Activated CD4-positive, alpha-beta T cell treated with anti-CD3 and anti-CD28 coated beads, Interleukin-2, Interleukin-4, amounts not matched to agents 100 ng/mL and 50 ng/mL, durations not matched to agents 16 hours and 8 hours (primary cell): ENCODE measurements at places on chromosomes 4 and X.

- DNase-seq, result no peak
These were observed 172.2 kb downstream of the GABRB1 start for GRCh38 chr4:47203593-47203992.

DNA sequence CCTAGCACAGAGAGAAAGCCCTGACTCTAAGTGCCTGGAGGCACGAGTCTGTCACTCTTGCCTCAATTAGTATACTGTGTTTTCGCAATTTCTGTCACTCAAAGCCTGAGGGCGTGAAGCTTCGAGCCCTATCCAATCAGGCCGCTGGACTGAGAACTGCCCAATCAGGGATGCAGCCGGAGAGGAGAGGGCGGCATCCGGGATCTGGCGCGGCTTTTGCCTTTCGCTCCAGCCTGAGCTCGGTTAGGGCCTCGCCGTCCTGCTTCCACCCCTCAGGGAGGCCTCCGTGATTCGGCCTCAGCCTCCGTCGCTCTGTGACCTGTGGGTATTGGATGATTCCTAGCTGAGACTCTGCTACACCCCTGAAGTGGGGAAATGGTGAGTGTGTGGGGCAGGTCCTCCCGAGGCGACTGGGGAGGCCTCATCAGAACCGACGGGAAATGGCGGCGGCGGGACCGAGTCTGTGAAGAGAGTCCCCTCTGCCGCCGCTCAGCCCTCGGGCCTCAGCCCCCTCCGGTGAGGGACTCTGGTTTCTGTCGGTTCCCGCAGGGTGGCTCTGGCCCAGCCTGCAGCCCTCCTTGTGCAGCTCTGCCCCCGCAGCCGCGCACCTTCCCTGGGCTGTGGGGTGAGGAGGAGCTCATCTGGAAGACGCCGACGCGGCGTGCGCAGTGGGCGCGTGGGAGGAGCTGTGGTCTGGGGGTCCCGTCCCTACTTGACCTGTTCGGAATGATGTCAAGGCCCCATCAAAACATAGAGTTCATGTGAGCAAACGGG, 48.5 kb downstream of the ZNF141 start:
- no peak for DNase-seq

GRCh38 chrX:39453889-39454621, 643.7 kb downstream of the BCOR start:
- no peak for DNase-seq

- DNase-seq, result no peak
These were observed 177.8 kb downstream of the NPFFR2 start for GRCh38 chr4:72209600-72209999.

DNA sequence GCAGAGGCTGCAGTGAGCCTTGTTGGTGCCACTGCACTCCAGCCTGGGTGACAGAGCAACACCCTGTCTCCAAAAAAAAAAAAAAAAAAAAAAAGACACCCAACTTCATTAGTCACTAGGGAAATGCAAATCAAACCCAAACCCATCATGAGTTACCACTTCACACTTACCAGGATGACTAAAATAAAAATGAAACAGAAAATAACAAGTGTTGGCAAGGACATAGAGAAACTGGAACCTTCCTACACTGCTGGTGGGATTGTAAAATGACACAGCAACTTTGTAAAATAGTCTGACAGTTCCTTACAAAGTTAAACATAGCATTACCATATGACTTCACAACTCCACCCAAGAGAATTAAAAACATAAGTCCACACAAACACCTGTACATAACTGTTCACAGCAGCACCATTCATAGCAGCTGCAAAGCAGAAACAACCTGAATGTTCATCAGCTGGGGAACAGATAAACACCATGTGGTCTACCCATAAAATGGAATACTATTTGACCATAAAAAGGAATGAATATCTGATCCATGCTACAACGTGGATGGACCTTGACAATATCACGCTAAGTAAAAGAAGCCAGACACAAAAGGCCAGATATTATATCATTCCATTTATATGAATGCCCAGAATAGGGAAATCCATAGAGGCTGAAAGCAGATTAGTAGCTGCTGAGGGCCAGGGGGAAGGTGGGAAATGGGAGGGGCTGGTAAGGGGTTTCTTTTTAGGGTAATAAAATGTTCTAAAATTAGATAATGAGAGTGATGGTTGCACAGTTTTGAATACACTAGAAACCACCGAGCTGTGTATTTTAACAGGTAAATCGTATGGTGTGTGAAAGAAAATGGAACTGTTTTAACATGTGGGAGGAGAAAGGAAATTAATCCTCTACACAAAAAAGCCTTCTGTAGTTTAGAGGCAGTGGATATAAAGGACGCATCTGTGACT, 18.3 kb downstream of the CD99L2 start:
- DNase-seq, result peak; percentile 68

DNA sequence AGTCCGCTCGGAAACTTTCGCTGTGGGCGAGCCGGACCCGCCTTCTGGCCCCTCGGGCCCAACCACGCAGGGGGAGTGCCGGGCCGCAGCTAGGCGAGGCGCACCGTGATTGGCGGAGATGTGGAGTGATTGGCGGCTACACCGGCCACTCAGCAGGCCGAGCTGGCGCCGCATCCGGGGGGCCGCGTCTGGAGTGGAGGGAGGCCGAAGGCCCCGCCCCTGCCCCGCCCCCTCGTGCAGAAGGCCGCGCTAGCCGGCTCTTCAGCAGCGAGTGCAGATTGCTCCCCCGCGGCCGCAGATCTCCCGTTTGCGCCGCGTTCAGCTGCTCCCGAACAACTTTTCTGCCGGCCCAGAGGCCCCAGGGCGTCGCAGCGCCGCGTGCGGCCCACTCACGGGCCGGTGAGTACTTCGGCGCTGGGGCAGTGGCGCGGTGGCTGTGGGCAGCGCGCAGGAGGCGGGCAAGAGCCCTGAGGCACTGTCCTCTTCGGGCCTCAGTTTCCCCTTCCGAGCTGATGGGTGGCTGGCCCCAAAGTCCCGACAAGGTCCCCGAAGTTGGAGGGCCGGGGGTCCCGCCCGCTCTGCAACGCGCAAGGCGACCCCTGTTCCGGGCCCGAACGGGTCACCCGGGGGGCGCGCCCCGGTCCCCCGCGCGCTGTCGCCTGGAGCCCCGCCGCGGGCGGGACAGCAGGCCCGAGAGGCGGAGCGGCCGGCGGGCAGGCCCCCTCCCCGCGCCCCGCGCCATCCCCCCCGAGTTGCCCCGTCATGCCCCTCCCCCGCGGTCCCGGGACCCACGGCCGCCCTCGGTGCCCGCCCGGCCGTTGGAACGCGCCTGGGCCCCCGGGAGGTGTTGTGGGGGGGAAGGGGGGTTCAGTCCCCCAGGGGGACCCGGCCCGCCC, at the start of gene WFS1:
WFS1 (plus strand) TSS at position 235 of the 896 bp plus-strand sequence. CDS start 7,606 bp downstream, outside the sequence.
- DNase-seq, result peak; percentile 98

- no peak for DNase-seq
These were observed 7.2 kb downstream of the NBDY start for GRCh38 chrX:56736219-56736618.

- DNase-seq, result no peak
These were observed 36.9 kb downstream of the WDR17 start for GRCh38 chr4:176102414-176103063.

GRCh38 chr4:82419451-82419850, 10.8 kb downstream of the HNRNPDL start:
- DNase-seq, result no peak

GRCh38 chr4:133600008-133600407, 450.9 kb downstream of the PCDH10 start:
- no peak for DNase-seq

- DNase-seq, result no peak
These were observed 682.6 kb upstream of the GNPDA2 start for GRCh38 chr4:45408996-45409395.

DNA sequence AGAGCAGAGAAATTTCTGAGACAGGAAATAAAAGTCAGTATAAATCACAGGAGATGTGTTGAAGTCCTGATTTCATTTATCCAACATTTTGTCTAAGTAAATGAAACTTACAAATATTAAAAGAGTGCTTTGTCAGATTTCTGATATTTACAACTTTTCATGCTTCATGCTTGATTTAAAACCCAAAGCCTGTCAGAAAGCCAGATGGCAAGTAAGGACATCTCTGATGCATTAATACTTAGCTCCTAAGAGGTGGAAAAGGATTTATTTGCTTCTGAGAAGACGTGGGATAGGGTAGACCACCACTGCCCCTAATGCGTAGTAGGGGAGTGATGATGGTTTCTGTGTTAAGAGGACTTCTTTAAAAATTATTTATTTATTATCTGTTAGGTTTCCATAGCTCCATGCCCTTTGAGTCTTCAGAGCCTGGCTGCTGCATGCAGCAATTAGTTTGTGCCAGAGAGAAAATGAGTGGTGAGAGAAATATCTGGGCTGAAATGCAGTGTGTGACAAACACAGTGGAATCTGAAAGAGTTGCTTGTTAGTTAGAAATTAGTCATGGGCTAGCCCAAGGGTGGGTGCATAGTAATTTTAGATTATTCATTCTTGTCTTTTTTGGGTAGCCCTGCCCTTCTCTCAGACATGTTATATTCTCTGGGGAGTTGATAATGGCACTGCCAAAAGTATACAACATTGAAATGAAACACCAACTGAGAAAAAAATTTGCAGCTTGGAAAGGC, 333.8 kb downstream of the C4orf33 start:
- DNase-seq, result no peak

GRCh38 chr4:118850488-118851173, 14.7 kb upstream of the SEC24D start:
- DNase-seq, result peak; percentile 52

GRCh38 chr4:87015416-87015815, 80.6 kb downstream of the AFF1 start:
- DNase-seq, result no peak

- DNase-seq, result no peak
These were observed 22.1 kb downstream of the ANXA5 start for GRCh38 chr4:121674696-121675095.

DNA sequence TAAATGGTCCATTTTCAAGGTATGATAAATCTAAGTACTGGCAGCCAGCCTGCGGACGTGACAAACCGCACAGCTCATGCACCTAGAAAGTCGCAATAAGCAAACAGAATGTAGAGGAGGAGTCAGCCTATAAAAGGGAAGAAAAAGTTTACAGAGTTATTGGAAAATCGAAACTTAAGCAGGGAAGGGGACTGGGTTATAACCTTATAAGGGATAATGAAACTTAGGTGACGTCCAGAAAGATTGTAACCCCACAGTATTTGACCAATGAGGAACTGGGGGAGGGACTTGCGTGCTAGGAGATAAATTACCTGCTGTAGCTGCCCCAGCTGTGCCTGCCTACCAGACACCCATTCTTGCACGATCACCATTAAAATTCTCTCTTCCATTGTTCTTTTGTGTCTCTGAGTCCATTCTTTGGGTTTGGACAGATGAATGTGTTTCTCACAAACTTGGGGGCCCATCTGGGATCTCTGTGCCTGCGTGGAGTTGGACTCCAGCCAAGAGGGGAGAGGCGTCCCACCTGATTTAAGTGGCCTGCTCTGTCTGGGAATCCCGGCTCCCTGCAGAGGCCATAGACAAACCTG, 61.0 kb downstream of the ZCCHC12 start:
- DNase-seq, result no peak

DNA sequence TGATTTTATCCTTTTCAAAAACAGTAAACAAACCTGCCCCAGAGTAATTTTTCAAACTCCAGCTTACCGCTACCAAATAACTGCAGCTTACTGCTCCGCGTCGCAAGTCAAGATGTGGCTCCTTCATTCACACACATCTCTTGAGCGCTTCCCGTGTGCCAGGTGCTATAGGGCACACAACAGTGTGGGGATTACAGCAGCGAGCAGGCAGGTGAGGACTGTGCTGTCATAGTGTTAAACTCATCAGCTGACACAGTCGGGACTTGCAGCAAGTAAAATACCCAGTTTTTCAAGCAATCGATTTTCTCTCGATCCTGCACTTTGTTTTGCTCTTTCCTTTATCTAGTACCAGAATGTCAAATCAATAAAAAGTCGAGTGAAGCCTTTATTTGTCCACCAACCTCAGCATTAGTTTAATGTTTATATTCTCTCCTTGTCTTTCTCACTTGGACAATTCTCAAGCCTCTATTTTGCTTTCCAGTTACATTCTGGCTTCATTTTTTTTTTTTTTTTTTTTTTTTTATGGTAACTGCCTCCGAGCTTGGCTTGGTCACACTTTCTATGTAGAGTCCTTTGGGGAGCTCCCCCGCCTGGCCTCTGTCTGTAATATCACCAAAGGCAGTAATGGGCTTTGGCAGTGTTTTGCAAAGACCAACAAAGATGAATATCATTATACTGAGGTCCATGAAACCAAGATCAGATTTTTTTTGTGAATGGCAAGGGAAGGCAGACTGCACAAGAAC, 8.3 kb upstream of the ASB5 start:
- peak; percentile 7 for DNase-seq

- no peak for DNase-seq
These were observed 23.3 kb upstream of the LNX1 start for GRCh38 chr4:53614591-53614990.

DNA sequence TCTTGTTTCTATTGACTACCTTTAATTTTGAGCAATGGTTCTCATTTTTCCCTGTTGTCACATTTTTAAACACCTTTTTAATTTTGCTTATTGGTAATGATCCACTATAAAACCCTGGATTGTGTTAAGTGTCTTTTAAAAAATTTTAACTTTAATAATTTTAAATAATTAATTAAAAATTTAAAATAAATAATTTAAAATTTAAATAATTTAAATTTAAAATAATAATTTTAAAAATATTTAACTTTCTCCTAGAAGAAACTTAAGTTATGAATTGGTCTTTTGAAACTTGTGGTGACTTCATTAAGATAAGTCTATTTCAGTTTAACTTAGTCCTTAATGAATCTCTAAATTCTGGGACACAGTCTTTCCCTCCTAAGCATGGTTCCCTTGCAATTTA, 566.3 kb upstream of the GALNTL6 start:
- DNase-seq, result no peak

DNA sequence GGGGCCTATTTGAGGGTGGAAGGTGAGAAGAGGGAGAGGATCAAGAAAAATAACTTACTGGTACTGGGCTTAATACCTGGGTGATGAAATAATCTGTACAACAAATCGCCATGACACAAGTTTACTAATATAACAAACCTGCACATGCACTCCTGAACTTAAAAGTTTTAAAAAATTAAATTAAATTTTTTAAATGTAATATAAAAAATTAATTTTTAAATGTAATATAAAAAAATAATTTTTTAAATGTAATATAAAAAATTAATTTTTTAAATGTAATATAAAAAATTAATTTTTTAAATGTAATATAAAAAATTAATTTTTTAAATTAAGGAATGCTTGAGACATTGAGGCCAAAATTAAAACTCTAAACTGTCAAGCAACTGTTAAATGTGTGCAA, 124.3 kb upstream of the GALNT7 start:
- DNase-seq, result no peak

DNA sequence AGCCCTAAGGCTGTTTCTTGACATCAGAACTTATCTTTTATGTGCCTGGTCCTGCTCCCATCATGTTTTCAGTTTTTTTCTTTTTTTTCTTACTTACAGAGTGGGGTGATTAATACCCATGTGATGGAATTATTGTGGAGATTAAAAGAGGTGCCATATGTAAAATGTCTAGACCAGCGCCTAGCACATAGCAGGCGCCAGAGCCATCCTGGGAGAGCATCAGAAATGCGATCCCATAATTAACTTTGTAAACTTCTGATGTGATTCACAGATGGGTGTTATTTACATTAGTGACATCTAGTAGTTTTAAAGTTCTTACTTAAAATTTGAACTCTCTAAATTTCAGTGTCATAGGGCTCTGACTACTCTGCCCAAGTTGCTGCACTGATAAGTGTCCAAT, 66.2 kb upstream of the PGRMC2 start:
- no peak for DNase-seq

GRCh38 chr4:168724243-168724642, 227.4 kb downstream of the PALLD start:
- no peak for DNase-seq

- DNase-seq, result no peak
These were observed 47.6 kb downstream of the SPIN3 start for GRCh38 chrX:56947699-56948098.
